Testis (tissue), 5 donors: ENCODE measurements at places on chromosomes 2 and 18. TPM values are rescaled to one million over a fixed set of nuclear protein-coding genes. Genes with fewer than 3 reads are reported as not detected.

The CRYBA2 gene
- polyA plus RNA-seq: 2.7 TPM

The PRKAG3 gene
- 0.40 TPM for polyA plus RNA-seq

The NABP1 gene
- polyA plus RNA-seq: 40.6 TPM

The SLC5A7 gene
- 0.21 TPM for polyA plus RNA-seq

The MAPK4 gene
- polyA plus RNA-seq: 9.3 TPM

DNA sequence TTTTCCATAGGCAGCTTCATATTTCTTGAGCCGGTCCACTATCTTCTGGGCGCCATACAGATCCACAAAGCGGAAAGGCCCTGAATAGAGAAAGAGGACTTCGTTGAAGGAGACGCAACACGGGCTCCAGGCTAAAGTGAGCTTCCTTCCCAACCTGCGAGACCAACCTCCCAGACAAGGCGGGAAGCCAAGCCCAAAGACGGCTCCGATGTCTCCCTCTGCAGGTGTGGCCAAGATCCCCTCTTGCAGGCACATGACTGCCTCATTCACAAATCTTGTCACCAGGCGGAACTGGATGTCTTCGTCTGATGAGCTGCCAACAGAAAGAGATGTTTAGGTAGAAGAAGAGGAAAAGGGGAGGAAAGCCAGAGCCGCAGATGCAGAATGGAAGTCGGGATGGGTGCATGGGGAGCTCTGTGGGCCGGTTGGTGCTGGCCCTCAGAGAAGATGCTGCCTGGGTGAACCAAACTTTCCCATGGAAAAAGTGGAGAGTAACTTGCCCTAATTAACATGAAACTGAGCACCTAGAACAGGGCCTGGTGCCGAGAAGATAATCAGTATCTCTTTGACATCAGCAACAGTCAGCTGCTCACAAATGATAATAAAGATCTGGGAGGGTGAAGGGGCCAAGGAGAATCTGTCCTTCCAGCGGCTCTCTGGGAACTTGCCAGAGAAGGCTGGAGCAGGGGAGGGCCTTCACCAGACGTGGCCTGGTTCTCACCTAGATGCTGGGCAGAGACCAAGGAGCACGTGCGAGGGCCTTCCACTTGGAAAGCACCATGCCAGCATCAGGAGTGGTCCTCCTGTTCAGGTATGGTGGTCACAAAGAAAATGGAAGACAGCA lies 18.6 kb downstream of the GAREM2 start:
- H3K27ac ChIP-seq: no peak overlapping the region
- no peaks in the 10 kb centered on the region for H3K27me3 ChIP-seq
- H3K4me1 ChIP-seq: no peaks in the 10 kb centered on the region
- no peak for DNase-seq

DNA sequence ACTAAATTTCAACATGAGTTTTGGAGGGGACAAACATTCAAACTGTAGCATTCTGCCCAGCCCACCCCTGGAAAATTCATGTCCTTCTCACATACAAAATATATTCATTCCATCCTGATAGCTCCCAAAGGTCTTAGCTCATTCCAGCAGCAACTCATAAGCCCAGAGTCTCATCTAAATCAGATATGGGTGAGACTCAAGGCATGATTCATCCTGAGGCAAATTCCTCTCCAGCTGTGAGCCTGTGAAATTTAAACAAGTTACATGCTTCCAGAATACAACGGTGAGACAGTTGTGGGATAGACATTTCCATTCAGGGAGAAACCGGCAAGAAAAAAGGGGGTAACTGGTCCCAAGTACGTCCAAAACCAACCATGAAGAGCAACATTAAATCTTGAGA lies 43.5 kb upstream of the FAHD2A start:
- no peak overlapping the region for H3K27ac ChIP-seq
- no peak overlapping the region for H3K4me3 ChIP-seq
- H3K27me3 ChIP-seq: no peaks in the 10 kb centered on the region
- no peak for DNase-seq
- H3K36me3 ChIP-seq: no peaks in the 10 kb centered on the region
- H3K4me1 ChIP-seq: peaks cover 11% of the 10 kb centered on the region
